ENCODE measurements at places on chromosomes 16 and 17.

DNA sequence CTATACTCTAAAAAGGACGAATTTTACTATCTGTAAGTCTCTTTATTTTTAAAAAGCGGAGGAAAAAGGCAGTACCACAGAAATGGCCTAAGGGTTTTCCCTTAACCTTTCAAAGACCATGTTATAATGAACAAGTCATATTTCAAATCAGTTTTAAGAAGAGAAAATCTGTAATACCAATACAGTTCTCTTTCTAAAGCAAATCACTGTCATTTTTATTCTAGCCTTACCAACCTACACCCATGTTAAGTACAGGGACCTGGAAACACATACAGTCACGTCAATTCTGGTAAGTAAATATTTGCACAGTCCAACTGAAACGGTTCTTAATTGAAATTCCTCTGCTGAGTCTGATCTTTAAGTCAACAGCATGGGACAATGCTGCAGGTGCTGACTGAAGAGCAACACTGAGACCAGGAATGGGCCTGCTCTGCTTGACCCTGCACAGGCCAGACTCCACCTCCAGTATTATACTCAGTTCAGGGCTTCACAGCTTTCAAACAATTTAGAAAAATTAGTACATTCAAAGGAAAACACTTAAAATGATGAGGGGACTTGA lies 20.2 kb downstream of the MBTPS1 start:
- no peak for DNase-seq

DNA sequence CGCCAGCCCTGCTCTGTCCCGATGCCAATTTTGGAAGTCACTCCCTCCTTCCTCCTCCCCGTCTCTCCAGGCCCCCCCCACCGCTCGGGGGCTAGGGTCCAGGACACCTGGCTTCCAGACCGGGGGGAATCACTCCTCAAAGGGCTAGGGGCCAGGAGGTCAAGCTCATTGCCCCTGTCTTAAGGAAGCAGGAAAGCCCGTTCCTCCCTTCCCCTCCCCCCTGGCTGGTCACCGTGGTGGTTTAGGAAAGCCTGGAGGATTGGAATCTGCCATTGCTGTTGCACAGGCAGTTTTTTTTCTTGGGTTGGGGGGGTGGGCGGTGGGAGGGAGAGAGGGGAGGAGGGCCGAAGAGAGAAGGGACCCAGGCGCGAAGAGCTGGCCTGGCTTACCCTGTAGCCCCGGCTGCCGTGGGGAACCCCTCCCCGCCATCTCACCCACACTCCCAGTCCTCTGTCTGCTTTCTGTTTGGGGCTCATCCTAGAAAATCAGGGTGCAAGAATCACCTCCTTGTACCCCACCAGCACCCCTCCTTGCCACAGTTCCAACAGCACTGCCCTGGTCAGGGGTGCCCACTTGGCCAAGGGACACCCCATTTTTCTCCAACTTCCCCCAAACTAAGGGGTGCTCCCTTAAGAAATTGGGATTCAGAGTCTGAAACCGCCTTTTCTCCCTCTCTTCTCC lies 2.9 kb upstream of the BCL6B start:
- DNase-seq, result no peak

DNA sequence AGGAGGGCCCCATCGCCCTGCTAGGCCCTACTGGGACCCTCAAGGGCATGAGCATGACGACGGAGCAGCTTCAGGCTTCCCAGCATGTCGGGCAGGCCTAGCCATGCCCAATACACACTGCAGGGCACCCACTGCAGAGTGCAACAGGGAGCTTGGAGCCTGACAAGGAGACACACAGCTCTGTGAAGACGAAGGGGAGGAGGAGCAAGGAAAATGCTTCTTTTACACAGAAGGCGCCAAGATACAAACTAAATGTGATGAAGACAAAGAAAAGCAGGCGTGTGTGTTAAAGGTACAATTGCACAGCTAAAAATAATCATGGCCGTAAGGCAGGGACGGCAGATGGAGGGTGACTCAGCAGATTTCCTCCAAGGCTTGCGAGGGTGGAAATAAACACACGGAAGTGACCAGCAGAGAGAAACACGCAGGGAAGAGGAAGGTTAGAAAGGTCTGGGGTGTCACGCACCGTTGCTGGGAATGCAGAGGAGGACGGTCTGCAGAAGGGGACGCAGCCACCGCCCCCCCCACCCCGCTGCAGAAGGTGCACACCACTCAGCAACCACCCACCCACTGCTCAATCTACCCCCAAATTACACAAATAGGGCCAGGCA lies 108.5 kb downstream of the ZNF778 start:
- DNase-seq, result no peak

- no peak for DNase-seq
These were observed 214.1 kb upstream of the GOT2 start for GRCh38 chr16:58948244-58948643.

GRCh38 chr16:2786826-2787151 lies 571 bp downstream of the PRSS33 start:
- no peak for DNase-seq

GRCh38 chr16:49670627-49671026 lies 185.3 kb downstream of the ZNF423 start:
- no peak for DNase-seq

GRCh38 chr16:84461413-84462295 lies 42.8 kb downstream of the MEAK7 start:
- DNase-seq, result no peak

GRCh38 chr16:55846598-55847346 lies 13.9 kb upstream of the CES1 start:
- DNase-seq, result no peak

- DNase-seq, result no peak
These were observed 90.7 kb downstream of the AXIN2 start for GRCh38 chr17:65470783-65471182.

DNA sequence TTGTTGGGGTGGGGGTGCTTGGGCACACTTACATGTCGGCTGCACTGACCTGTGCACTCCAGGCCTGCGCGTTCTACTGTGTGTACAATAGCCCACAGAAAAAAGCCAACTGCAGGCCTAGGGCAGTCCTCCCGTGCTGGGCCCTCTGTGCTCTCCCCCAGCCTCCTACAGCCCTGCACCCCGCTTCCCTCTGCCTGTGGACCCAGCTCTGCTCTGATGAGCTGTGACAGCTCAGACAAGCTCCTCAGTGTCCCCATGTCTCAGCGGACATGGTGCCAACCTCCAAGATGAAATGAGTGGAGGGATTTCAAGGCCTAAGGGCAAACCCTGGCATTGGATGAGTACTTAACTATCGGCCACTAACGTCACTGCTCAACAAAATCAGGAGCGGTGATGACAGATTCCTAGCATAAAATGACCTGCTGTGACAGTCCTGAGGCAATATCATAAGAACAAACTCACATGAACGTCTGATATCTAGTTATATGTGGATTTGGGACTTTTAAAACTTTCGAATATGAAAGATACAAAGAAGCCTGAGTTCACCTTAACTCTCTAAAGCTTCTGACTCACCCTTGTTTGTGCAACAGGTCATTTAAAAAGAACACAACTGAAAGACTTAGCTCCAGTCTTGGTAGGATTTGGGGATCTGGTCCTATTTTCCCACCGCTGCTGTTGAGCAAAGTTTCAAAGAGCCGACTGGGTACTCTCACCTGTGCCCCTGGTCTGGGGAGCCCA lies 34.7 kb downstream of the CCDC57 start:
- no peak for DNase-seq

DNA sequence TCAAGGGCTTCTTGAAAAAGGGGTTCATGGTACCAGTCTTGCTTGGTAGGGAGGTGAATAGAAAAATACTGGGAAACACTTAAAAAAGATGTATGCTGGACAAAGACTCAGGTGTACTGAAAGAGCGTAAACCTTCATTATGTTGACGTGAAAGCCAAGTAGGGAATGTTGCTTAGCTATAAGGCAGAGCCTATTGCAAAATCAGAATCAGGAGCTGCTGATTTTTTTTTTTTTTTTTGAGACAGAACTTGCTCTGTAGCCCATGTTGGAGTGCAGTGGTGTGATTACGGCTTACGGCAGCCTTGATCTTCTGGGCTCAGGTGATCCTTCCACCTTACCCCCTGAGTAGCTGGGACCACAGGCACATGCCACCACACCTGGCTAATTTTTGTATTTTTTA lies 3.9 kb downstream of the TMEM94 start:
- DNase-seq, result no peak

GRCh38 chr17:42129109-42129837 lies 6.7 kb downstream of the HSPB9 start:
- no peak for DNase-seq
